ENCODE measurements at places on chromosomes 2 and 18.

- DNase-seq, result no peak
Measured at GRCh38 chr2:47311764-47312490, 91.0 kb upstream of the MSH2 start.

DNA sequence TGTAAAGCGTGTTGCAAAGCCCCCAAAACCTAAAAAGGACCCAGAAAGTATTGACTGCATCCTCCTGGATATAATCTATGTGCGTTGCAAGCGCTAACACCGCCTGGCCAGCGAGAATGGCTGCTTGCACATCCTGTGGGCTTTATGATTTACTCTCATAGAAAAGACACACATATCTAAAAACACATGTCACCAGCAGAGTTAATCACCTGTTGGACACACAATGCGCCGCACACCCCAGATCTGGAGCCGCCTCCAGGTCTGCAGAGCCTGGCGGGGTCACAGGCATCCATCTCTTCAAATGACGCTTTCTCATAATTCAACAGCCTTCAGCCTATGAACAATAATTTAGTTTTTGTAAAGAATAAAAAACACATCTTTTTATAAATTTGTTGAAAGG is 186.5 kb downstream of the RTP5 start:
- no peak for DNase-seq

DNA sequence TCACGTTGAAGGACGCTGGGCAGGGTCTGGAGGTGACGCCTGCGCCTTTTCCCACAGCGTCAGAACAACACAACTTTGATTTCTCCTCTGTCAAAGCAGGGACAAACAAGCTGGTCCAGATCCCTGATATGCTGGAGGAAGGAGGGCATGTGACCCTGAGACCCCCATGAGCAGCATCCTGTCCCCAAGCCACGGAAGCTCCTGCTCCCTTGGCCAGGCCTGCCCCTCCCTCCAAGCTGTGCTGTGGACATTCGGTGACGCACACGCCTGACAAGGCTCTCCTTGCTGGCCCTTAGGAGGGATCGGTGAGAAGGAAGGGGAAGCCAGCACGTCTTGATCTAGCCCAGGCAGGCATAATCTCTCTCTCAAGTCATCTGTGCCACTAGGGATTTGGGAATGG is 11.3 kb downstream of the MLPH start:
- peak; percentile 15 for DNase-seq

- peak; percentile 78 for DNase-seq
Measured at GRCh38 chr2:24892928-24893327, 27.1 kb downstream of the ADCY3 start.

GRCh38 chr18:59719544-59720181 is 22.4 kb upstream of the CCBE1 start:
- peak; percentile 85 for DNase-seq

Measured in cardiac fibroblast (primary cell).